ENCODE measurements at places on chromosomes 5 and 9.

GRCh38 chr9:72092820-72093219 is 32.4 kb upstream of the C9orf57 start:
- DNase-seq: no peak

- no peak for DNase-seq
These were observed 1758.1 kb downstream of the MAT2B start for GRCh38 chr5:165263536-165263935.

DNA sequence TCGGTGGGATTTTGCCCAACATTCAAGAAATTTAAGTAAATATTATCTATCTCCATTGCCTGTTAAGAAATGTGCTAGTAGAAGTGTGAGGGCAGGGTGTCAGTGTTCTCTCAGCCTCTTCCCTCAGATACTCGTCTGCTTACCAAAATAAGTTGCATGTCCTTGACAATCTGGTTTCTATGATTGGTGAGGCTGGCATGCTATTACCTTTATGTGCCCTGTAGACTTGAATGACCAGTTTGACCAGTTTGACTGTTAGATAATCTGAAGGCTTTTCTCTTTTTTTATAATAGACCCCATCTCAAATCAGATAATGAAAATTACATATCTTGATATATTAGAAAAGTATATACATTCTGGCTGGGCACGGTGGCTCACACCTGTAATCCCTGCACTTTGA is 348 bp downstream of the CATSPER3 start:
- DNase-seq: no peak

GRCh38 chr9:97573482-97574073 is 59.6 kb downstream of the TSTD2 start:
- no peak for DNase-seq

GRCh38 chr9:124392254-124392870 is 22.9 kb downstream of the PSMB7 start:
- no peak for DNase-seq

- no peak for DNase-seq
These were observed 46.8 kb downstream of the FREM1 start for GRCh38 chr9:14863402-14863801.

- DNase-seq: no peak
These were observed 13.6 kb upstream of the CEP72 start for GRCh38 chr5:598564-598890.

- DNase-seq: no peak
These were observed 303.9 kb downstream of the DMRT2 start for GRCh38 chr9:1354086-1354485.

DNA sequence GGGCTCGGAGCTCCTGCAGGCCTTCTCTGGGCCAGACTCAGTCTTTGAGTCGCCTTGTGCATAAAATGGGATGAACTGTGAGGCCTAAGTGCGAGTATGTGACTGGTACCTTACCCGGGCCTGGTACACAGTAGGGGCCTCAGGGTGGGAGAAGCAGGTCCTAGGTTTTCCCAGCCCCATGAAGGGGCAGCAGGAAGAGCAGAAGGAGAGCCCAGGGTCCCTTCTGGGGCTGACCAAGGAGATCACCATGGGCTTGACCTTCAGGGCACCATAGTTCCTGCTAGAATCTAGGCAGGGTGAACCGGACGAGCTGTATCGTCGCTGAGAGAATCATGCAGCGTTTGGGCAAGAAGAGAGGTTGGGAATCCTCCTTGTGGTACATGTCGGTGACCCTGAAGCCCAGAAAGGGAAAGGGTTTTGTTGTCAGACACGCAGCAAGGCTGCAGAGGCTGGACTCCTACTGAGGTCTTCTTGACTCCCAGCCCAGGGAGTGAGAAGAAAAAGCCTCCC is 373 bp upstream of the PHYKPL start:
- no peak for DNase-seq

DNA sequence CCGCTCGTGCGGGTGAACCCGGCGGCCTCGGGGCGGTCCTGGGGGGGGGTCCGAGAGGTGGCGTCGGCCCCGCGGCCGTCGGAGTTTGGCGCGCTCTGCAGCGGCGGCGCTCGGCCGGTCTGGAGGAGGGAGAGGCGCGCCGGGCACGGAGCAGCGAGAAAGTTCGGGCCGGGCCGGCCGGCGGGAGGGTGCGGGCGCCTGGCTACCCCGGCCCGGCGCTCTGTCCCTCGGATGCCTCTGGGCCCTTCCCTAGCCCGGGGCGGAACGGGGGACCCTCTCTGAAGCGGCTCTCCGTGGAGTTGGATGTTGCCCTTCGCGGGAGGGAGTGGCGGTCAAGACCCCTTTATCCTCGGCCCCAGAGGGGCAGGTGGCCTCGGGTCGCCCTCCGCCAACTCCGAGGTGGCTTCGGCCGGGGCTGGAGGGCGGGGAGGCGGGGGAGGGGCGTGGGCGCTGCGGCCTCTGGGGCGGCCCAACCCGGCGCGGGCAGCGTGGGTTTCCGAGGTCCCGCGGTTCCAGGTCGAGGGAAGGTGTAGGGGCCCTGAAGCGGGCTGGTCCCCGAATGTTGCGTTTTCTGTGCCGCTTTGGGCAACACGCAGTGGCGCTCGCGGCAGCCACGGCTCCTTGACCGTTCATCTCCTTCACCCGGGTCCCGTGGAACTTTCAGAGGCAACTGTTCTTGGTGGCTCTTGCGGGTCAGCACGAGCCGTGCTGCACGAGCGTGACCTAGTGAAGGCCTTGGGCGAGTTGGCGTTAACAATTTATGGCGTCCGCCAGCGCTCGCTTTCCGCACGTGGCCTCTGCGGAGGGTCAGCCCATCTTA is 290.5 kb downstream of the DOCK8 start:
- no peak for DNase-seq

GRCh38 chr5:171308453-171309275 is at the start of gene TLX3:
TLX3 (plus strand) TSS chr5:171309248; CDS start chr5:171309366, 118 bp downstream.
- DNase-seq: no peak

DNA sequence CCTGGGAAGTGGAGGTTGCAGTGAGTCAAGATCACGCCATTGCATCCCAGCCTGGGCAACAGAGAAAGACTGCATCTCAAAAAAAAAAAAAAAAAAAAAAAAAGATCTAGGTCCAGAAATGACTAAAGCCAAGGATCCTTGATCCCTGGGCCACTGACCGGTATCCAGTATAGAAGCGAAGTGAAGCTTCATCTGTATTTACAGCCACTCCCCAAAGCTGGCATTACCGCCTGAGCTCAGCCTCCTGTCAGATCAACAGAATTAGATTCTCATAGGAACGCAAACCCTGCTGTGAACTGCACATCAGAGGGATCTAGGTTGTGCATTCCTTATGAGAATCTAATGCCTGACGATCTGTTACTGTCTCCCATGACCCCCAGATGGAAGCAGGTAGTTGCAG is 9.3 kb downstream of the CSNK1A1 start:
- no peak for DNase-seq

- peak; percentile 4 for DNase-seq
These were observed at the start of gene AK1 for GRCh38 chr9:127877566-127877998. AK1 (minus strand) TSS chr9:127877675; CDS start chr9:127874617, 3,058 bp downstream.

DNA sequence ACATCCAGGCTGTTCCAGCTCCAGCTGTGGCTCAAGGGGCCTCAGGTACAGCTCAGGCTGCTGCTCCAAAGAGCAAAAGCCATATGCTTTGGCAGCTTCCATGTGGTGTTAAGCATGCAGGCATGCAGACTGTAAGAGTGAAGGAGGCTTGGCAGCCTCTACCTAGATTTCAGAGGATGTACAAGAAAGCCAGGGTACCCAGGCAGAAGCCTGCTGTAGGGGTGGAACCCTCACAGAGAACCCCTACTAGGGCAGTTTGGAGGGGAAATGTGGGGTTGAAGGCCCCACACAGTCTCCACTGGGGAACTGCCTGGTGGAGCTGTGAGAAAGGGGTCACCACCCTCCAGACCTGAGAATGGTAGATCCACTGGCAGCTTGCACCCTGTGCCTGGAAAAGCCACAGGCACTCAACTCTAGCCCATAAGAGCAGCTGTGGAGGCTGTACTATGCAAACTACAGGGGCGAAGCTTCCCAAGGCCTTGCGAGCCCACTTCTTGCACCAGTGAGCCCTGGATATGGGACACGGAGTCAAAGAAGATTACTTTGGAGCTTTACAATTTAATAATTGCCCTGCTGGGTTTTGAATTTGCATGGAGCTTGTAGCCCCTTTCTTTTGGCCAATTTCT is 14.3 kb upstream of the SLC22A5 start:
- DNase-seq: no peak

GRCh38 chr9:86405926-86406325 is 51.7 kb upstream of the TUT7 start:
- DNase-seq: no peak

- peak; percentile 76 for DNase-seq
These were observed 536 bp downstream of the PCDHAC1 start for GRCh38 chr5:140926443-140927227.

DNA sequence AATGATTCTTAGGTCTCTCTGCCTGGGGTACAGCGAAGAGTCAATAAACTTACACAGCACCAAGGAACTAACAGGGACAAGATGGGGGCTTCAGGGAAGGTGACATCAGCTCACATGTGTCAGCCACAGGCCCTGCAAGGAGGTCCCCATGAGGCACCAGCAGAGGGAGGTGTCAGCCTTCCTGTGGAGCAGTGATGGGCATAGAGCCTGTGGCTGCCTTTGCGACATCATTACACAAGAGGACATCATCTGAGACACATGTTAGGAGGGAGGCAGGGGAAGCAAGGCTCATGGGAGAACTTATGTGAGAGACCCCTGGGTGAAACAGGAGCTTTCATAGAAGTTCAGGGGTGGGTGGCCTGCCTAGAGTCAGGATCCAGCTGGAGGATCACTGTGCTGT is 389.6 kb downstream of the SEMA5A start:
- no peak for DNase-seq
